Stimulated activated CD4-positive, alpha-beta T cell treated with anti-CD3 and anti-CD28 coated beads, Interleukin-4, amount 100 ng/mL, for 4 hours (primary cell): ENCODE measurements at places on chromosomes 7 and 10.

DNA sequence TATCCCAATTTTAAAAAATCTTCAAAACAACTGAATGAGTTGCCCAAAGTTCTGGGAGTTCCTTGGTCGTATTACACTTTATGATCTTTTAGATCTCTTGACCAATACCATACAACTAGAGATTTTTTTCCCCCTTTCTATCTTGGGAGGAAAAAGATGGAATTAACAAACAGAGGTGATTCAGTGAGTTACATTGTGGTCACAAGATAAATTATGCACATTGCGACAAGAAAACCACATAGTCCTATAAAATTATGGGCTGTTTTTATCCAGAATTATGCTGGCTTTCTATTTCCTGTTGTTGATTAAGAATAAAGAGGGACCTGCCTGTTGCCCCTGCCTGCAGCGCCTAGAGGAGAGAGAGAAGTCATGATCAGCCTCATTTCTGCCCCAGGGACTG lies 8.2 kb upstream of the SGPL1 start:
- DNase-seq = no peak

GRCh38 chr7:105339404-105340323 lies 49.1 kb downstream of the SRPK2 start:
- no peak for DNase-seq

DNA sequence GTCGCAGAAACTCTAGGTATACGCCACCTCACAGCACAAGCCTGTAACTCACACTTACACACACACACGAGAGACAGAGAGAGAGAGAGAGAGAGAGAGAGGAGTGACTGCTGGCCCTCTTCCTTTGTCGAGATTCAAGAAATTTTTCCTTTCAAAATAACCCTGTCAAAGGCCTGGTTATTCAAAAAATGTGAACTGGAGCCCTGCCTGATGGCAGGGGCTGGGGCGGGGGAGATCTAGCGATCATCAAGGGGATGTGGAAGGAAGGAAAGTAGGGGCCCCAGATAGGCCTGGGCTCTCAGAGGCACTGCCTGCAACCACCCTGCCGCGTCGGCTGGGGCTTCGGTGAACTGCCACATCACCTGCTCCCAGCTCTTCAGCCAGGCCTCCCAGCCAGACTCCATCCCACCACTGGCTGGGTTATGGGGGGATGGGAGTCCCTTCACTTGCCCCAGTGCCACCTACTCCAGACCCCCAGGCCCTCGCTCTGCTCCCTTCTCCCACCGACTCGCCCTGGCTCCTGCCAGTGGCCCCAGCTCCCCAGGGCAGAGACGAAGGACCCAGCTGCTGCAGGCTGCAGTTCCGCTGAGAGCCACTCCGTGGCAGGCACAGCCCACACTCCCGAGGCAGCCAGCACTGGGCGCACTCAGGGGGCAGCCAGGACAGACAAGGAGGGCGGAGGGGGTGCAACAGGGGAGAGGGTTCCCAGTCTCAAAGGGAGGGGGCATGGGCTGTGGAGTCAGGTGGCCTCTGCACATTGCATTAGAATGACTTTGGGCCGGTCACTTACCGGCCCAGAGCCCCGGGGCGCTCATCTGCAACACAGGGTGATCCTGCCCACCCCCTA lies 15.3 kb downstream of the KCNH2 start:
- DNase-seq = peak; percentile 48

GRCh38 chr10:117830205-117830604 lies 216.5 kb downstream of the RAB11FIP2 start:
- DNase-seq = no peak

GRCh38 chr7:14834883-14835282 lies 67.7 kb downstream of the DGKB start:
- DNase-seq = no peak

DNA sequence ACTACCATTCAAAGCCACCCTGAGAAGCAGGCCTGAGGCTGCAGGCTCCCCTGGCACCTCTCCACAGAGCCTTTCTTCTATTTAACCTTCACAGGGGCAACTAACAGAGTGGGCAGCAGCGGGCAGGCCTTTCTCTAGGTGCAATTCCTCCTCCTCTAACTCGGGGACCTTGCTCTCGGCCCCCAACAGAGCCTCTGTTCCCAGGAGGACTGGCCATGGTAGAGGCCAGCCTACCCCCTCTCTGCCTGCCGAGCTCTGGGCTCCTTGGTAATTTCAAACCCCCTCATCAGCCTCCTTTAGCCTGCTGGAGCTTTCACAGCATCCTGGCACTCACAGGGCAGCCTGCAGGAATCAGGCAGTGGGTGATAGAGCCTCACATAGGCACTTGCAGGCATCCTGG lies 920.8 kb upstream of the ZNF722 start:
- no peak for DNase-seq

DNA sequence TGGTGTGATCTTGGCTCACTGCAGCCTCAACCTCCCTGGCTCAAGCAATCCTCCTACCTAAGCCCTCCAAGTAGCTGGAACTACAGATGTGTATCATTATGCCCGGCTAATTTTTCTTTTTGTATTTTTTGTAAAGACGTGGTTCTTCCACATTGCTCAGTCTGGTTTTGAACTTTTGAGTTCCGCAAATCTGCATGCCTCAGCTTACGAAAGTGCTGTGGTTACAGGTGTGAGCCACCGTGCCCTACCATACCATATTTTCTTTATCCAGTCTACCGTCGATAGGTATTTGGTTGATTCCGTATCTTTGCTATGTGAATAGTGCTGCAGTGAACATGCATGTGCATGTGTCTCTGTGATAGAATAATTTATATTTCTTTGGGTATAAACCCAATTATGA lies 6.5 kb downstream of the ZNF107 start:
- DNase-seq = no peak
